ENCODE measurements at places on chromosomes 6 and 20.
A peak's percentile ranks its signal among the peaks of the same experiment; 100 is the strongest.

- DNase-seq = no peak
Measured at GRCh38 chr20:58988565-58988882, 7.5 kb downstream of the NELFCD start.

- DNase-seq = peak; percentile 69
Measured at GRCh38 chr6:42547407-42548329, 16.2 kb upstream of the UBR2 start.

DNA sequence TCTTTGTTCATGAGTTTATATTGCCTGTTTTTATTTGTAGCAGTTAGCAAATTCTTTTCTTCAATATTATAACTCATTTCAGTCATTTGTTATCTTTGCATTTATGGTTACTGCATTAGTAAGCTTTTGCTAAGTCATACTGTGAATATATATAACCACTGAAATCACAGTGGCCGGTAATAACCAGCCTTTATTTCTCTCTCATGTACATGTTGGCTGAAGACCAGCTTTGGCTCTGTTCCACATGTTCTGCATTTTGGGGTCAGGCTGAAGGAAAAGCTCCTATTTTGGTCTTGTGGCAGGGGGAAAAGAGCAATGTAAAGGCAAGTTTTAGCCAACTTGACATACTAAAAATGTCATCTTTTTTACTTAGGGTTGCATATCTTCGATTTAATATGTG is 276.3 kb downstream of the BCKDHB start:
- DNase-seq = no peak

GRCh38 chr6:13303668-13304017 is 24.7 kb downstream of the TBC1D7 start:
- DNase-seq = no peak

- peak; percentile 80 for DNase-seq
Measured at GRCh38 chr20:25233016-25233772, 14.7 kb upstream of the PYGB start.

GRCh38 chr6:87724983-87725811 is 23.2 kb upstream of the AKIRIN2 start:
- no peak for DNase-seq

DNA sequence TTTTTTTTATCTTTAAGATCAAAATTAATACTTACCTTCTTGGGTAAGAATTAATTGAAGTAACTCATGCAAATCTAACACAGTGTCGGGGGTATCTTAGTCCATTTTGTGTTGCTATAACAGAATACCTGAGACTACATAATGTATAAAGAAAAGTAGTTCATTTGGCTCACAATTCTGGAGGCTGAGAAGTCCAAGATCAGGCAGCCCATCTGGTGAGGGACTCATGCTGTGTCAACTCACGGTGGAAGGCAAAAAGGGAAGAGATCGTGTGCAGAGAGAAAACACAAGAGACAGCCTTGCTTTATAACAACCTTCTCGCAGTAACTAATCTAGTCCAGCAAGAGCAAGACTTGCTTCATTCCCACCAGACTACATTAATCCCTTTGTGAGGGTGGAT is 92.9 kb upstream of the VSTM2L start:
- DNase-seq = no peak

DNA sequence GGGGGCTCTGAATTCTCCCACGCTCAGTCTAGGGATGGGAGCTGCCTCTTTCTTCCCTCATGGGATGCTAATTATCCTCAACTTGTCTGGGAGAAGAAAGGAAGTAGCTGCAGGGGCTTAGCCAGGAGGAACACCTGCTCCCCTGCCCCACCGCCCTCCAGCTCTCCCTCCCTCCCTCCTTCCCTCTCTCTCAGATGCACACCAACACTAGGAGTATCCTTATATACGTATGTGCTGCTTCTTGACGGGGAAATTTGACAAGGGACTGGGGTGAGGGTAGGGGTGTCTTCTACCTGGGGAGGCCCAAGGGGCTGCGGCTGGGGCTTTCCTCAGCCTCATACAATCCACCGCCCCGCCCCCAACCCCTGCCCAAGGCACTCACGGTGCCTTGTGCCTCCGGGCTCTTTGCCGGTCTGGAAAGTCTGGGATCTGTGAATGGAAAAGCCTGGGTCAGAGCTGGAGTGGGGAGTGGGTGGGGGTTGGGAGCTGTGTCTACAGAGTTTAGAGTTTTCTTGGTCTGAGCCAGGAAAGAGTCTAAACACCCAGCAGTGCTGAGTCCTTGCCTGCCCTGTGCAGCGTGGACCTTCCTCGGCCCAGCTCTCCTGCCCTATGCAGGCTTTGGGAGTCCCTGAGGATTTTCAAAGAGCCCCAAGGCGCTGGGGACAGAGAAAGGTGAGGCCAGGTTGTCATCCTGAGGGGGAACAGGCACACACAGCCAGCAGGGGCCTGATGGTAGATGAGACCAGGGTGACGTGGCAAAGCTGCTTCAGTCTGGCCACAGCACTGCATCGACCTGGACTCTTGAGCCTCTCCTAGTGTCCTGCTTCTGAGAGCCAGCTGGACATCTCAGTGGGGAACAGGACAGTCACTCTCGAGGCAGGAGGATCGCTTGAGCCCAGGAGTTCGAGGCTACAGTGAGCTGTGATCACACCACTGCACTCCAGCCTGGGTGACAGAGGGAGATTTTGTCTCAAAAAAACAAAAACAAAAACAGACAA is 29.3 kb upstream of the EMILIN3 start:
- DNase-seq = no peak

DNA sequence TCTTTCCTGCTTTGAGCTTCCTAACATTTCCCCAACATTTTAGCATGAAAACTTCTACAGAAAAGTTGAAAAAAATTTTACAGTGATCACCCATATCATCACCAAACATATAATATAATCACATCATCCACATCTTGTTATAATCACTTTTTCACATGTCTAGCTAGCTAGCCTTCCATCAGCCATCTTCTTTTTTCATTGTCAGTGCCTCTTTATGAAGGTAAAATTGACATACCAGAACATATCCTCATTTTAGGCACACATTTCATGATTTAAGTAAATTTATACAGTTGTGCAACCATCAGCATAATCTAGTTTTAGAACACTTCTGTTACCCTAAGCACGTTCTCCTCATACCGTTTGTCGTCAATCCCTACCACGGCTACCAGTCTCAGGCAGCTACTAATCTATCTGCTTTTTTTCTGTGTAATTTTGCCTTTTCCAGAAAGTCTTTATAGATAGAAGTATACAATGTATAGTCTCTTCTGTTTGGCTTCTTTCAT is 73.7 kb downstream of the VEGFA start:
- no peak for DNase-seq

GRCh38 chr6:1181939-1182605 is 129.8 kb upstream of the FOXQ1 start:
- no peak for DNase-seq

- no peak for DNase-seq
Measured at GRCh38 chr6:42545226-42545773, 18.5 kb upstream of the UBR2 start.
